Activated CD4-positive, alpha-beta T cell treated with anti-CD3 and anti-CD28 coated beads for 24 hours (primary cell): ENCODE measurements at places on chromosomes 16 and 17.

DNA sequence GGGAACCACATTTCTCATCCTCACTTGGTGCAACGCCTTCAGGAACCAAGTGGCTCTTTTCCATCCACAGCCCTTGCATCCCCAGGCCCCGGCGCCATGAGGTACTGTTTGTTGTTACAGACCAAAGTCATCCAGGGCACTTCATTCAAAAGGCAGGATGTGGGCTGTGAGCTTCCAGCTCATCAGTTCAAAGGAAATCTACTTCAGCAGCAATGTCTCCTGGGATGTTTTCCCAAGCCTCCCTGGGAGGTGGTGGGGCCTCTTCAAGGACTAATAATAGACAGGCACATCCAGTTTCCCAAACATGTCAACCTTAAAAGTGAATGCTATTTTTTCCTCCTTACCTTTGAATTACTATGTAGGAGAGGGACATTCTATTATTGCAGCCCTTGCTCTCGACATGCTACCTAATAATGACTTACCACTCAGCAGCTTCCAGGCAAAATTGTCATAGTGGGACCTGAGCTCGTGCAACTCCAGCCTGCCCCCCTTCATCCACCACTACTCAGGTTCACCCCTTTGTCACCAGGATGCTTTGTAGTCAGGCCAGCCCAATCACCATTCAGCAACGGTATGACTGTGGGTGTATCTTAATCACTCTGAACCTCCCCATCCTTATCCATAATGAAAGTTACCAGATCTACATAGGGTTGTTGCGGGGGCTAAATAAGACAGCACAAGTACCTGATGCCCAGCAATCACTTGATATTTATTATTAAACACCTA lies 1.7 kb upstream of the PRKCB start:
- no peak for DNase-seq

- no peak for DNase-seq
Observed at GRCh38 chr17:62662855-62663254, 35.4 kb downstream of the MRC2 start.

GRCh38 chr17:77580531-77581270 lies 377.8 kb upstream of the TNRC6C start:
- DNase-seq: no peak

DNA sequence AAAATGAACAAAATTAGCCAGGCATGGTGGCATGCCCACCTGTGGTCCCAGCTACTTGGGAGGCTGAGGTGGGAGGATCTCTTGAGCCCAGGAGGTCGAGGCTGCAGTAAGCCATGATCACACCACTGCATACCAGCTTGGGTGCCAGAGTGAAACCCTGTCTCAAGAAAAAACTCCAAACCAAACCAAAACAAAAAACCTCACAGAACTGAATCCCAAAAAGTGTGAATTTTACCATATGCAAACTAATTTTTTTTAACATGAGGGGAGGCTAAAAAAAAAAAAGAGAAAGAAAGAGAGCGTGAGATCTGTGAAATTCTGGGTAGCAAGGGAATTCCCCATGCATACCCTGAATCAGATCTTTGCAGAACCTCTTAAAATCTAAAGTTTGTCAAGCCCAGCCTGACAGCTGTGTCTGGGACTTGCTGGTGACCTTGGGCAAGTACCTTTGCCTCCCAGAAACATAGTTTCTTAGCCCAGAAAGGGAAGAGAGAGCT lies 17.1 kb upstream of the CDH1 start:
- no peak for DNase-seq

GRCh38 chr17:31517524-31517923 lies 126.0 kb downstream of the RAB11FIP4 start:
- DNase-seq: no peak

DNA sequence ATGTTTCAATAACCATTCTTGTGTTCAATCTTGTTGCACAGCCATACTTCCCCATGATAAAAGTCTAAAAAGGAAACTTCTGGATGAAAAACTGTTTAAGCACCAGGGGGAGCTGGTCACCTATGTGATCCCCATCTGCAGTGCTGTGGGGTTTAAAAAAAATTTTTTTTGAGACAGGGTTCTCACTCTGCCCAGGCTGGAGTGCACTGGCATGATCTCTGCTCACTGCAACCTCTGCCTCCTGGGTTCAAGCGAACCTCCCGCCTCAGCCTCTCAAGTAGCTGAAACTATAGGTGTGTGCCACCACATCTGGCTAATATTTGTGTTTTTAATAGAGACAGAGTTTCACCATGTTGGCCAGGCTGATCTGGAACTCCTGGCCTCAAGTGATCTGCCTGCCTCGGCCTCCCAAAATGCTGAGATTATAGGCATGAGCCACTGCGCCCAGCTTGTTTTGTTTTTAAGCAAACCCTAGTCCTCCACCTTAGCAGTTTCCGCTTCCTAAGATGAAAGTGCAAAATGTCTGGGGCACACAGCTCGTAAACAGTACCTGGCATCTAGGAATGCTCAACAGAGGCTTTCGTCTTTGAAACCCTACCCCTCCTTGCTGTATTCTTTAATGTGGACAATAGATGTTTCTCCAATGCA lies 25.4 kb downstream of the DNAJA2 start:
- DNase-seq: no peak

DNA sequence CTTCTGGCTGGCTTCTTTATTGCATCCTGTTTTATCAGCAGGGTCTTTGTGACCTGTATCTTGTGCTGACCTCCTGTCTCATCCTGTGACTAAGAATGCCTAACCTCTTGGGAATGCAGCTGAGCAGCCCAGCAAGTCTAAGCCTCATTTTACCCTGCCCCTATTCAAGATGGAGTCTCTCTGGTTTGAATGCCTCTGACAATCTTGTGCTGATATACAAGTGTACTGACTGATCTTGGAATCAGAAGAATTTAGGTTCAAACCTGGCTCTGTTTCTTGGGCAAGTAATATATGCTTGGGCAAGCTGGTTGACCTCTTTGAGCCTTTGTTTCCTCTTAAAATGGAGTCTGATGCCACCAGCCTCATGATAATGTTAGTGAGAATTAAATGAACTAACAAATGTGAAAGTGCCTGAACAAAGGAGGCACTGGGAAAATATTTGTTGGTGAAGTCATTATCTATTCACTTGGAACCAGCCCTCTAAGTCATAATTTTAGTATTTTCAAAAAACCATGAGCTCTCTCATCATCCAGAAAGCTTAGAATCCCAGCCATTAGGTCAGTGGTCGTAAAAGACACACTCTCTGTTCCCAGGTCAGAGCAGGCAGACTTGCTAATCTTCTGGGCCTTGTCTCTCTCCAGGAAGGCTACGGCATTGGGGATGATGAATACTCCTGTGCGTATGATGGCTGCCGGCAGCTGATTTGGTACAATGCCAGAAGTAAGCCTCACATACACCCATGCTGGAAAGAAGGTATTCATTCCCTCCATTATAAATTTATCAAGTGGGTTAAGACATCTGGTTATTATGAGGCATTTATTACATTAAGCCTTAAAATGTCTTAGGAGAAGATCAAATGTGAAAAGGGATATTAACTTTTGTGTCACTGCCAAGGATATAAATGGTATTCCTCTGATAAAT lies 18.1 kb upstream of the ARL2BP start:
- no peak for DNase-seq

DNA sequence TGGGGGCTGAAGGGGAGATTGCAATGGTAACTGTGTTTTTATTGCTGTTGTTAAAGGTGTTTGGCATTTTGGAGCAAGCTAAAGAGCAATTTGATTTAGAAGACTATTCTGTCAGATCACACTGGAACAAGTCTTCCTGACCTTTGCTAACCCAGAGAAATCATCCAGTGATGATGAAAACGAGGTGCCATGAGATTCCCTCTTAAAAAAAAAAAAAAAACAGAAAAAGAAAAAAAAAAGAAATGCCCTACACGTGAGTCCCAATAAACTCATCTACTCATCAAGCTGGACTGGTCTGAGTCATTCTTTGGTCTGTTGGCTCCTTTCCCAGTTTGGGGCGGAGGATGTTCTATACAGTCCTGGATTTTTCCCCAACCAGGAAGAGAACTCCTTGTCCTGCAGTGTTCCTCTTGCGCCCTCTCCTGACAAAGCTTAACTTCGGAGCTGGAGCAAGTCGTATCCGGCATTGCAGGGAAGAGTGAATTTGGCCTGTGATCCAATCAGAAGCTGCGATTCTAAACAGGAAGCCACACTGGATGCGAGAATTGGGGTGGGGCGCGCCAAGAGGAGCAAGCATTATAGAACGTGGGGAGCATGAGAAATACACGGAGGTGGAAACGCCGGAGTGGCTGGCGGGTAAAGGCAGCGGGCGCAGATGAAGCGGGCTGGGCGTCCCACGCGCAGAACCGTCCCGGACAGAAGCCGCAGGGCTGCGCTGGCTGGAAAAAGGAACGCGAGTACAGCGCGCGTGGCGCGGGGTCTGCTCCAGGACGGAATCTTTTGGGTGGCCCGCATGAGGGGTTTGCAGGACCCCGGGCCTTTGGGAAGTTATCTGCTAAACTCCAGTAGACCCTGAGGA lies 22.4 kb upstream of the CRYM start:
- DNase-seq: peak; percentile 37

DNA sequence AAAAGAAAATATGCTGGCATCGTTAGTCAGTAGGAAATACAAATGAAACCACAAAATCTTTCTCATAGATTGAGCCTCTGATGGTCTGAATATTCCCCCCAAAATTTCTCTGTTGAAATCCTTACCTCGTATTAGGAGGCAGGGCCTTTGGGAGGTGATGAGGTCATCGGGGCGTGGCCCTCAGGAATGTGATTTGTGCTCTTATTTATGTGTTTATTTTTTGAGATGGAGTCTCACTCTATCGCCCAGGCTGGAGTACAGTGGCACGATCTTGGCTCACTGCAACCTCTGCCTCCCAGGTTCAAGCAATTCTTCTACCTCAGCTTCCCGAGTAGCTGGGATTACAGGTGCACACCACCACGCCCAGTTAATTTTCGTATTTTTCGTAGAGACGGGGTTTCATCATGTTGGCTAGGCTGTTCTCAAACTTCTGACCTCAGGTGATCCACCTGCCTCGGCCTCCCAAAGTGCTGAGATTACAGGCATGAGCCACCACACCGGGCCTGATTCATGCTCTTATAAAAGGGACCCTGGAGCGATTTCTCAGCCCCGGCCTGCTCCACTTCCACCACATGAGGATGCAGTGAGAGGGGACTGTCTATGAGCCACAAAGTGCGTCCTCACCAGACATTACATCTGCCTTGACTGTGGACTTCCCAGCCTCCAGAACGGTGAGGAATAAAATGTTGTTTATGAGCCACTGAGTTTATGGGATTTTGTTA lies 53.1 kb downstream of the DNAH17 start:
- DNase-seq: no peak

DNA sequence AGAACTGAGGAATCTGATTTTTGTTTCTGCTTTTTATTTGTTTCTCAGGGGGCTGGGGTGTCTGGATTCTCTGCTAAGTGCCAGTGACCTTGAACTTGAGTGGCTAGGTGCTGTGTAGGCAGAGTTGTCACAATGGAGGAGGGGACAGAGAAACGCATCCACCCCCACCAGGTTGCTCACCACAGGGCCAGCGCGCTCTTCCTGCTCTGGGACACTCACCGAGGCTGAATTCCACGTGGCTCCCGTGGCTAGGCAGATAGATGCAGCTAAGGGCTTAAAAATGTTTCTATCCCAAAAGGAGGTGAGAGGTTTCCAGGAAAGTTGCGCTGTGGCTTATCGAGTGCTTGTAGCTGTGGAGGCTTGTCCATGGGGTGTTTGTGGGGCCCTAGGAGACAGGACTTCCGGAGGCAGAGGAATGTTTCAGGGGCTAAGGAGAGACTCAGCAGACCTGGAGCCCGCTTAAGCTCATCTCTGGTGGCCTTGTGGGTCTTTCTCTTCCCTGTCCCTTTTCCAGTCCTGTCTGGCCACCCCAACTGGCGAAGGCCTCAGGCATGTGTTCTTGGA lies 36.8 kb downstream of the ADCY7 start:
- no peak for DNase-seq

DNA sequence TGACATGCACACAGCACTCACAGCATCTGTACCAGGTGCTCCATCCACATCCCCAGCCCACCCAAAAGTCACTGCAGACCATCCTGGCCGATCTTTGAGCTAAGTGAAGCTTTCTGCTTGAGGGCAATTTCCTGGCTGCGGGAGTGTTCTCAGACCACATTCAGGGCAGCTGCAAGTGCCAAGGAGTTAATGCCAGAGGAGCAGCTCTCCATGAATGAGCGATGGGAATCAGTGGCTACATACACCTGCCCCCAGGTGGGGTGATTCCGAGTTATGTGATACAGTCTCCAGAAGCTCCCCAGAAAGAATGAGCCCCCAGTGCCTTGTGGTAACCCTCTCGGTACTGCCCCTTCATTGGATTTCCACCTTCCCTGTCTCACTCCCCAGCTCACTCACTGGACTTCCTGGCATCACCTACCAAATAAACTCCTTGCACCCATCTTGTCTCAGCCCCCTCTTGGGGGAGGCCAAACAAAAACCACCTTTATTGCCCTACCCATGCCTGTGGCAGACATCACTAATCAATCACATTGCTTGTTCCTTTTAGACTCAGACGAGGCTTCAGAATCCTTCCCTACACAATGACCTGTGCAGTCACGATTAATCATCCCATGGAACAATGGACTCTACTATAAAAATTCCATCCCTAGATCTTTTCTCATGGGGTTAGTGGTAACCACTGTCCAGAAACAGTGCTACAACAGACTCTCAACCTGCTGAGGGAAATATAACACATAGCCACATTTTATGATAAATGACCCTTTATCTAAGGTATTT lies 121.1 kb downstream of the IRX5 start:
- no peak for DNase-seq

DNA sequence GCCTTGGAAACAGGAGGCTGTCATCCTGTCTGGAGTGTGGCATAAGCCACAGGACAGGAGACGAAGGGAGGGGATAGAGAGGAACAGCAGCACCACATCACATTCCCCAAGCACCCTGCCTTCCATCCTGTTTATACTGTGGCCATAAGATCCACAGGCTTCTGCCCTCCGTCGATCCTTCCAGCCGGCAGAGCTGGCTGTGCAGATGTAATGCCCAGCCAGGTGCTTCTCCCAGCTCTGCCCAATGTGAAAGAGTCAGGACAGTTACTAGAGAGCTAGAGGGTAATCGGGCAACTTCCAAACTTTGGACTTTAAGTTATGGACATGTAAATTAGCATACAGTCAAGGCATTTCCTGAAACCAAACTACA lies 368.4 kb downstream of the SOX9 start:
- no peak for DNase-seq

- DNase-seq: no peak
Observed at GRCh38 chr16:87828907-87829621, 40.2 kb downstream of the SLC7A5 start.

GRCh38 chr17:337866-338265 lies 14.7 kb downstream of the RPH3AL start:
- DNase-seq: no peak

- DNase-seq: no peak
Observed at GRCh38 chr17:78391843-78392242, 13.4 kb downstream of the PGS1 start.

GRCh38 chr17:78349891-78350642 lies 9.8 kb downstream of the SOCS3 start:
- DNase-seq: no peak

- DNase-seq: no peak
Observed at GRCh38 chr16:88784074-88784855, 755 bp downstream of the PIEZO1 start.

- DNase-seq: no peak
Observed at GRCh38 chr17:61313461-61314326, 85.9 kb upstream of the TBX2 start.
